A549 (cell line): ENCODE measurements at places on chromosomes 6 and 20.
A peak's percentile ranks its signal among the peaks of the same experiment; 100 is the strongest.

GRCh38 chr6:150865043-150865405, 478 bp upstream of the MTHFD1L start:
- no peak for DNase-seq

- DNase-seq: no peak
These were observed 120.5 kb downstream of the HIVEP2 start for GRCh38 chr6:142824426-142824825.

GRCh38 chr6:30777155-30777485, 32.8 kb upstream of the IER3 start:
- DNase-seq: no peak

DNA sequence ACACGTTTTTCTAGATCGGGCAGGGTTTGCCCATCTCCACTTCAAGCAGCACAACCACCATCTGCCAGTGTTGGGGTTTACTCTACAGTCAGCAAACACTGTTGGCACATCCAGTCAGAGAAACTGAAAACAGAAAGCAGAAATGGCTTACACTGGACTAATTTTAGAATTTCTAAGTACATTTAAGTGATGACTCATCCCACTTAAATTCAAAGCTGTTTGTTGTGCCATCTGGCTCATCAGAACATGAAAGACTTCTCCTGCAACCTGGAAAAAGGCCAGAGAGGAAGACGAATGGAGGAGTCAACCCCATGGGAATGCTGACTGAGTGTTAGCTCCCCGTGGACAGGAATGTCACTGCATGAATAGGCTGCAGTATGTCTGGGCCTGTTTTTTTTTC, 21.8 kb downstream of the FAM209B start:
- peak; percentile 92 for DNase-seq

DNA sequence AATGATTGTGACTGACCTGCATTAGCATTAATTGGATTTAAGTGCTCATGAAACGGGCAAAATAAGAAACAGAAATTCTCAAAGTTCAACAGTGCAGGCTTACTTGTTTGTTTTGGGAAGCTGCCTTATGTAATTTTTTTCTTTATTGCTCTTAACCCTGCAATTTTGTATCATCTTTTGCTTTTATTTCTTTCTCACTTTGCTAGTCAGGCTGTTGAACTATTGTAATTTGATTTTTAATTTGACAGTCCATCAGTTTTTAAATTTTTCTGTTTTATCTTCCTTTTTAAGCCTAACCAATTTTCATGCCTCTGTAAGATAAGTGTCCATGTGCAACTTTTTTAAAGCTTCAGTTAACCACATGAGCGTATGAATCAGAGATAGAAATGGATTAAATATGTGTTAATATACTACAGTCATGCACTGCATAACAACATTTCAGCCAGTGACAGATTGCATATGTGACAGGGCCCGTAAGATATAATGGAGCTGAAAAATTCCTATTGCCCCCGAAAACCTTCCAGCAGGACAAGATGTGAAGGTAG, 44.6 kb downstream of the PEX7 start:
- no peak for DNase-seq

DNA sequence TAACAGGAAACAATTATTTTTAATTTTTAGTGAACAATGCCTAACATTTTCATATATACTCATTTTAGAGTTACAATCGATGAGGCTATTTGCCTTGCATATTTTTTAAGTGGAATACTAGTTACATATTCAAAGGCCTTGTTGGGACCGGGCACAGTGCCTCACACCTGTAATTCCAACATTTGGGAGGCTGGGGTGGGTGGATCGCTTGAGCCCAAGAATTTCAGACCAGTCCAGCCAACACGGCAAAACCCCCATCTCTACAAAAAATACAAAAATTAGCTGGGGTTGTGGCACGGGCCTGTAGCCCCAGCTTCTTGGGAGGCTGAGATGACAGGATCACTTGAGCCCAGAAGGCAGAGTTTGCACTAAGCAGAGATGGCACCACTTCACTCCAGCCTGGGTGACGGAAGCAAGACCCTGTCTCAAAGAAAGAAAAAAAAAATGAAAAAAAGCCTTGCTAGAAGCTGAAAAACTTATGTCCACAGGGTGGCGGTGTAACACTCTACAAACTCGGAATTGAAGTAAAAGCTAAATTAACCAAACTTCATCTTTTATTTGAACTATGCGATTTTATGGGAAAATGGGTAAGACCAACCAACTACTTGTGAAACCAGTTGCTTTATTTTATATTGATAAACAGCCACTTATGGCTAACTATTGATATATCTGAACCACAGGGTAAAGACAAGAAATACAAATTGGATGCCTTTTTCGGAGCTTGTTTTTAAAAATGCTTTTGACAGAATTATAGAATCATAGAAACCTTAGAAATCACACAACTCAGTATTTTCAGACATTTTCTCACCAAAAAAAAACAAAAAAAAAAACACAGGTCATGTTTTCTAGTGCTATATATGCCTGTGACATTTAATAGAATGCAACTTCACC, 24.1 kb upstream of the ROS1 start:
- peak; percentile 77 for DNase-seq

DNA sequence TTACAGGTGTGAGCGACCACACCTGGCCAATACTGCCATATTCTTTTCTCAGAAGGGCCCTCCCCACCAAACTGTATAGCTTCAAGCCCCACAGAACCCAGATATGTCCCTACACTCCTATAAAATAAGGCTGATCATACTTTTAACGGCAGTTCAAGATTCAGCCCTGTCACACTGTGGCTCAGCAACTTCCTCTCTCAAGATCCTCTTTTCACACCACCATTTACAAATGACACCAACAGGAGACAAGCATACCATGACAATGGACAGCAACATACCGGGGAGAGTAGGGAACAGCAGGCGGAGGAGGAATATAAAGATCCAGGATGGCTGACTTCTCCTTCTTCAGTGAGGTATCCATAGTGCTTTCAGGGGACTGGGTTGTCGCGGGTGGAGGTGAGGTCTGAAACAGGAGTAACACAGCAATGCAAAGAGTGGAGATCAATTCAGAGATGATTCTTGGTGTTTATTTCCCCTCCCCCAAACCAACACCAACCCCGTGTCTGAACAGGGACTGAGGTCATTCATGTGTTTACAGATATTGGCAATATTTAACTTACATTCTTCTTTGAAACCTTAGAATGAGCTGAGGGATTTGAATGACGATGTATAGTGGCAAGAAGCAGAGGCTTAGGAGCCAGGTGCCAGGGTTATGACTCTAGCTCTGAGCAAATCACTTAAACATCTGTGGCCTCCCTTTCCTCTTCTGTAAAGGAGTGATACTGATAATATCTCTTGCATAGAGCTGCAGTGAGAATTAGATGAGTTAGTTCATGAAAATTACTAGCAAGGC, 57.6 kb upstream of the IPCEF1 start:
- DNase-seq: peak; percentile 74

GRCh38 chr6:1015825-1016224, 296.1 kb upstream of the FOXQ1 start:
- peak; percentile 12 for DNase-seq
